ENCODE measurements at places on chromosomes 4 and X.

DNA sequence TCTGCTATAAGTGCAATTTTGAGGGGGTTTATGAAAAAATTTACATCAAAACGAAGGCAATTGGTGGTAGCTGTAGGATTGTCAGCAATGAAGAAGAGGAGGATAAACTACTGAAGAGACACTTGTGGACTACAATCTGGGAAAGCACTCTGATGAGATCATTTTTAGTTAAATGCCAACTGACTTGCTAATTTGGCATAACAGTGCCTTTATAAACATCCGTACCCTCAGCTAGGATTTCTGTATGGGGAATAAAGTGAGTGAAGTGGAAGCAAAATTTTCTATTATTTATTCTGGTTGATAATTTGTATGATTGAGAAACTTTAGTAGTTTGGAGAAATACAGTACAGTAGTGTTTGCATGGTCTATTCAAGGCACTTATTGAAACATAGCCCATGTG is 11.2 kb upstream of the GNRHR start:
- no peak for DNase-seq

GRCh38 chrX:74133156-74133796 is 170.7 kb upstream of the ZCCHC13 start:
- peak; percentile 73 for DNase-seq

- peak; percentile 82 for DNase-seq
These were observed 30.9 kb downstream of the FAM9C start for GRCh38 chrX:13013363-13014110.

DNA sequence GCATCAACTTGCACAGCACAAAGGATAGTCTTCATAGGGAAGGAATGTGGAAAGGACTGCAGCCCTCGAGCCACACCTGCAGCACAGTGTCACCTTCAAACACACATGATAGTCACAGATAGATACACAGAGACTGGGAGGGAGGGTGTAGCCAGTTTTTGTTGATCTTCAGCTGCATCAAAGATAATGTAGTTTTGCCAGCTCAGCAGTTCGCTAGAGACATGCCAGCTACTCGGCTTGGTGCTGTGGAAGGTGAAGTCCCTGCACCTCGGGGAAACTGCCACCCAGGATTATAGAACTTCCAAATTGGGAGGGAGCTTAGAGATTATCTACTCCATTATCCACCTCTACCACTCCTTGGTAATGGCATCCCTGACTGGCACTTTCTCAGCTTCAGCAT is 92.9 kb upstream of the PAK3 start:
- DNase-seq, result no peak

GRCh38 chr4:2813446-2814405 is 20.8 kb downstream of the SH3BP2 start:
- peak; percentile 25 for DNase-seq

DNA sequence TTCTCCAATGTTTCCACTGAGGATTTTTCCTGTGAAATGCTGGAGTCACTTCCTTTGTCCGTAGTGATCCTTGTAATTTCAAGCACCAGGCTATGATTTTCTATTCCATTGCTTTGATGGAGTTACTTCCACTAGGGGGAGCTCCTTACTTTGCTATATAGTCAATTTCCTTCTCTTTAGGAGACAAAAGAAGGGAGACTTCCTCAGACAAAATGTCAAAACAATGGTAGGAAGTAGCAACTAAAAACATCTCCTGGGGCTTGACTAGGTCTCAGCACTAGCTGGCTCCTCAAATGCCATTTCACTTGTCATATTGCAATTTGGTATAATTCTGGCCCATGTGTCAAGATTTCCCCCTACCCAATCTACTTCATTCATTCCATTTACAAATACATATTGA is 24.1 kb downstream of the ZCCHC12 start:
- peak; percentile 58 for DNase-seq

DNA sequence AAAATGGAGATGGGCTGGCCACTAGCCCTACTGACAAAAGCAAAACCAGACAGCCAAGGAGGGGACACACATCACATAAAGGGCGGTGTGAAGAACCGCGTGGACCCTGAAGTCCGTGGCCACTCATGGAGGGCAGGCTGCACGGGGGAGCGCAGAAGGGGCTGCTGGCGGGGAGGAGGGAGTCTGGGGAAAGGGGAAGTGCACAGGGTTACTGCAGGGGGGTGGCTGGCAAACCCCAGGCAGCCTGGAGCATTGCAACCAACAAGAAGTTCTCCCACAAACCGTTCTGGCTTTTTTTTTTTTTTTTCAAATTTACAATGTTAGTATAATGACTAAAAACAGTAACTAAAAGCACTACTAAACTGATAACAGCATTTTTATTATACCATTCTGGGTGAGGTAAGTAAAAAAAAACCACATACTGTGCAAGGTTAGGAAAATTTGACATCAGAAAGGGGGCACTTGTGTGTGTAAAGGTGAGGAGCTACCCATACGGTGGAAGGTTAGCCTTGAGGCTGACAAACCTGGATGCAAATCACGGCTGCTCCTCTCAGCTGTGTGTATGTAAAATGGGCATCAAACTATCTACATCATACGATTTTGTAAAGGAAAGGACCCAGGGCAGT is 87.1 kb downstream of the TSPAN5 start:
- no peak for DNase-seq

GRCh38 chr4:88573995-88574394 is 18.3 kb upstream of the HERC3 start:
- no peak for DNase-seq

DNA sequence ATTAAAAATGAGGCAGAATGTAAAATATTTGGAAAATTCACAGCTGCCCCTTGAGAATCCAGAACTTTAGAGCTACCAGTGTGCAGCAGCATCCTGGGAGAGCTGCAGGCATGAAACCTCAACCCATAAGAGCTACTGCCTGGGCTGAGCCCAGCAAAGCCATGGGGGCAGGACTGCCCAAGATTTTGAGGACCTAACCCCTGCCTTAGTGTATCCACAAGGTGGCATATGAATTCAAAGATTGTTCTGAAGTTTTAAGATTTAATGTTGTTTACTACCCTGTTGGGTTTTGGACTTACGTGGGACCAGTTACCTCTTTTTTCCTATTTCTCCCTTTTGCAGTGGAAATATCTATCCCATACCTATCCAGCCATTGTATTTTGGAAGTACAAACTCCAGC is 26.4 kb downstream of the CASP6 start:
- no peak for DNase-seq

- DNase-seq, result no peak
These were observed 33.6 kb downstream of the BCOR start for GRCh38 chrX:40064055-40064597.

DNA sequence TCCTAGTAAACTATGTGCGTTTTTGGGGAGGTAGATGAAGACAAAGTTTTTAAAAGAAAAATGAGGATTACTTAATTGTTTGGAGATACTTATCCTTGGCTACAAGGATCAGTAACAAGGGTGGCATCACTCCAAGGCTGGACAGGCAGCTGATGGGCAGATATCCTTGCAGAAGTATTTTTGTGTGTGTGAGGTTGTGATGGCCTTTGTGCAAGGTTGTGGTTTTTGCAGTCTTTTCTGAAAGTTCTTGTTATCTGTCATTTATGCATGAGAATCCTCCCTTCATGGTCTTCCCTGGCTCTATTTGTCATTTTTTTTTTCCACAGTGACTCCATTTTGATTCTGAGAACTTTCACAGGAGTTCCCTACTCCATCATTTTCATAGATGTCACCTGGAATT is 96.0 kb upstream of the C1GALT1C1 start:
- no peak for DNase-seq

- no peak for DNase-seq
These were observed 664.8 kb downstream of the GRID2 start for GRCh38 chr4:92968556-92968955.

DNA sequence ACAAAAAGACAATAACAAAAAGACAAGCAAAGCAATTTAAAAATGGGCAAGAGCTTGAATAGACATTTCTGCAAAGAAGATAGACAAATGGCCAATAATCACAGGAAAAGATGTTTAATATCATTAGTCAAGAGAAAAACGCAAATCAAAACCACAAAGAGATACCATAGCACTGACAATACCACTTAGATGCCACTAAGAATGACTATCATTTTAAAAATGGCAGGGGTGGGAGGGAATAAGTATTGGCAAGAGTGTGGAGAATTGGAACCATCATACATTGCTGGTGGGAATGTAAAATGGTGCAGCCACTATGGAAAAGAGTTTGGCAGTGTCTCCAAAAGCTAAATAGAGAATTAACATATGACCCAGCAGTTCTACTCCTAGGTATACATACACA is 15.1 kb upstream of the EXOC1 start:
- no peak for DNase-seq

GRCh38 chr4:60432911-60433310 is 767.2 kb upstream of the ADGRL3 start:
- no peak for DNase-seq

- no peak for DNase-seq
These were observed 54.8 kb downstream of the APLN start for GRCh38 chrX:129599996-129600395.

DNA sequence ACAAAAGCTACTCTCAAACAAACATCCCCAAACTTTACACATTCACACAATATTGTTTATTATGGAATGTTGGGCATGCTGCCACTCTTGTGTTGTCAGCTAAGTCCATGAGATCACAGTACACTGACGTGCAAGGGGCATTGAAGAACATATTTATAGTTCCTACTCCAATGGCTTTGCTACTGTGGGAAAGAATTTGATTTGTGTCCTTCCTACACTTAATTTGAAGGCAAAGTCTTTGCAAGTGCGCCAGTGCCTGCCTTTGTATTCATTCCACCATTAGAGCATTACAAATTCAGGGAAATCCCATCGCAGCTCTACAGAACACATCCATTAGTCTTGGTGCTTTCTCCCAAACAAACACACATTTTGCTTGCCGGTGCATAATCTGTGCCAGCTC is 45.4 kb upstream of the FTHL17 start:
- DNase-seq, result no peak

DNA sequence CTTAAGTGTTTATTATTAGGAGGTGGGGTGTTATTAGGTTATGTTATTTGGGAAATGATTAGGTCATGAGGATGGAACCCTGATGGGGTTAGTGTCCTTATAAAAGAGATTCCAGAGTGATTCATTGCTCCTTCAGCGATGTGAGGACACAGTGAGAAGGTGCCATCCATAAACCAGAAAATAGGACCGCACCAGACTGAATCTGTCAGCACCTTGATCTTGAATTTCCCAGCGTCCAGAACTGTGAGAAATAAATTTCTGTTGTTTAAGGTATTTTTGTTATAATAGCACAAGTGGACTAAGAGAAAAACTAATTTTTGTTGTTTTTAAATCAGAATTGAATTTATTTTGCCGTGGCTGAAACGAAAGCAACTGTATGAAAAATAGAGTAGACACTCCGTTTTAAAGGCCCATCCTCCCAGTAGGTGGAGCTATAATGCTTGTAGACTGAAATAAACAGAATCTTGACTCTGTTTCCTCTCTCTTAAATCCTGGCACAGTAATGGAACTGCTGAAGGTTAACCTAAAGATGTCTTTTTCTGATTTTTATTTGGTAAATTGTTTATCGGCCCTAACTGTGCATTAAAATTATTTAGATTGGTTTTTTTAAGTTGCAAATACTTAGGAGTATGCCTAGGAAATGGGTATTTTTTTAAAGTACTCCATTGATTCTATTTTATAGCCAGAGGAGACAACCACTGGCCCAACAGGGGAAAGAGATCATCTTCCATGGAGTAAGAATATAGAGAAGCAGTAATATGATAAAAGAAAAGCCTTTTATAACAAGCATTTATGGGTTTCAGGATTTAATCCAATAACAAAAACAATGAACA is 133.2 kb upstream of the ADAMTS3 start:
- DNase-seq, result peak; percentile 50

DNA sequence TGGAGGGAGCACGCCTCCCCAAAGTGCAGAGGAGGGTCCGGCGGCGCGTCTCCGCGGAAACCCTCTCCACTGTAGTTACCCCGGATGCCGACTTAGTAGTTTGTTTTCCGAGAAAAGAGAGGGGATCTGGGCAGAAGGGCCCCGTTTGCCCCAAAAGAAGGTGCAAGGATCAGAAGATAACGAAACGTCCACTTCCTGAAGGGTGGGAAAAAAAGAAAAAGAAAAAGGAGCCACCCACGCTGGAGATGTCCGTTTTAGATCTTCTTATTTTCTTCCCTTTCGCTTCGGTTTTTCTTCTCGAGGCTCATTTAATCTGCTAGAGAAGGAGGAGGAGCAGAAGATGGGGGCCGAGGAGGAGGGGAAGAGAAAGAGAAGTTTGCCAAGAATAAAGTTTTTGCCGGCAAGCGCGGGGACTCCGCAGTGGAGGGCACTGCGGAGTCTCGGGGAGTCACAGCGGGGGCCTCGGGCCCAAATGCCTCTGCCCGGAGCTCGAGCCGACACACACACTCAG is 517 bp downstream of the LEF1 start:
- no peak for DNase-seq

GRCh38 chrX:153878345-153878744 is 7.6 kb downstream of the L1CAM start:
- DNase-seq, result no peak

DNA sequence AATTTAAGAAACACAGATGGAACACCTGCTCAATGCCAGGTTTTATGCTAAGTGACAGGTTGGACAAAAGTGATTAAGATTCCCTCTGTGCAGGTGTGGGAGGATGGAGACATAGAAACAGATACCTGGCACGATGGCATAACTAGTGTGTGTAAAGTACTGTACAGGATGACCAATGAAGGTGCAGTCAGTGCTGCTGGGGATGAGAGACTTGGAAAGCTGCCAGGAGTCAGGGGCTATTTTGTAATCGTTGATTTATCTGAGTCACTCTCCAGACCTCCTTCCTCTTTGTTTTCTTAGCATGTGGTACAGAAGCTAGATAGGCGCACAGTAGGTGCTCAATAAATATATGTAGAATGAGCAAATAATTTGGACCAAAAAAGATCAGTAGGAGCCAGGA is 58.2 kb downstream of the CWH43 start:
- no peak for DNase-seq

DNA sequence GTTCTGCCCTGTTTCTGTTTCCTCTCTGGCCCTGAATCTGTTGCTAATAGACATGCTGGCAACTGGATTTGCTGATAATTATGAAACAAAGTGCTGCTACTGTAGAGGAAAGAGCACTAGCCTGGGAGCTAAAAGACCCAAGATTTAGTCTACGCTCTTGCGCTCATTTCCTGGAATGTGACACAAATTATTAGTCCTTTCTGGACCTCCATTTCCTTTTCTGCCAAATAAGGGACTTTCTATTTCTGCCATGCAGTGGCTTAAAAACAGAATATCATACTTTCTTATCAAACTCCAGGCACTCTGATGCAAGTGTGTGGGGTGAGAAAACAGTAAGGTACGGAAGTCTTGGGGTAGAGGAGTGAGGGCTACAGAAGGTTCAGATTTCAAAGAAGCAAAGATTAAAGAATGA is 48.3 kb upstream of the GPR174 start:
- peak; percentile 32 for DNase-seq

GRCh38 chrX:78650906-78651437 is 8.2 kb downstream of the RTL3 start:
- DNase-seq, result peak; percentile 68
